ENCODE measurements at places on chromosomes 1 and 21. TPM values are rescaled to one million over a fixed set of nuclear protein-coding genes. Genes with fewer than 3 reads are reported as not detected.
A peak's percentile ranks its signal among the peaks of the same experiment; 100 is the strongest.

GRCh38 chr1:197915862-197916499, 1.2 kb upstream of the LHX9 start:
- DNase-seq, result no peak

GRCh38 chr1:150281758-150282557, at the start of gene CIART:
Gene CIART, plus strand, starts transcription at chr1:150282554. Its CDS starts 714 bp downstream, at chr1:150283268.
- peak; percentile 82 for DNase-seq

- no peak for DNase-seq
These were observed 87.4 kb upstream of the IGSF21 start for GRCh38 chr1:18020021-18020817.

Gene MAST2
- total RNA-seq, result 6.2 TPM

- no peak for DNase-seq
These were observed 85.8 kb downstream of the NIBAN1 start for GRCh38 chr1:184888505-184888904.

DNA sequence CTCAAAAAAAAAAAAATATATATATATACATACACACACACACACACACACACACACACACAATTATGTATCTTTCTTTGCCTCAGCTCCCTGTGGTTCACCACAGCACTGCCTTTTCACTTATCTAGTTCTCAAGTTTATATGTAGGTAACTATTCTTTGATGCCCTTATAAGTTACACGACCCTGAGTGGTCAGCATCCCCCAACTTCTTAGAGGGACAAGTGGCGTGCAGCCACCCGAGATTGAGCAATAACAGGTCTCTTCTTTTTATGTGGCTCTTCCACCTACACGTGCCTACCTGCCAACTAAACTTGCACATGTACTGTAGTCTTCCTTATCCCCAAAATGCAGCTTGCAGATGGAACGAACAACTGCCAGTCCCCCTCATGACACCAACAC, 120.8 kb downstream of the GABPA start:
- no peak for DNase-seq

GRCh38 chr1:47821760-47822159, 175.4 kb downstream of the TRABD2B start:
- no peak for DNase-seq

DNA sequence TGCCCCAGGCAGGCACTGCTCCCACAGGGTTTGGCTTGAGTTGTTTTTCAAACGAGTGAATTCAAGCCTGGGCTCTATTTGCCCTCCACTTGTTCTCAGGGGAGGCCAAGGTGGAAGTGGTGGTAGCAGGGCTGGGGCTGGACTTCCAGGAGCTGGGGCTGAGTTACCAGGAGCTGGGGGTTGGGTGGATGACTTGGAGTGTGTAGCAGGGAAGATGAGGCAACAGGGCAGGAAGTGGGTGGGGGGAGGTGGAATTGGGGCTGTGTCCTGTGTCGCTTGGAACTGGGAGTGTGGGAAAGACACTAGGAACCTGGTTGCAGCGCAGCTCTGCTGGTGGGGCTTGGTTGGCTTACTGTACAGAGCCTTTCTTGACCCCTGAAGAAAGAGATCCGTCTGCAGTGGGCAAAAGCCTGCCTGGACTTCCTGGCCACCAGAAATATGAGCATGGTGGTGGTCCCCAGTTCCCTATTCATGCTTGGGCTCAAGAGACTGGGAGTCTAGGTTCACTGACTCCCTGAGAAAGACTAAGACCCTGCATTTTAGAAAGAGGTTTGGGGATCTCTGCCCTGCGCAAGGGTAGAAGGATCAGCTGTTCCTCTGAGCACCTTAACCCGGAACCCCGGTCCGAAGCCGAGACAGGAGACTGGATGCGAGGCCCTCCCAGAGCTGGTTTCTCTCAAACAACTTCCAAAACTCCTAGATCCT, 3.1 kb downstream of the TFAP2E start:
- DNase-seq, result no peak

Gene ZNF593OS
- total RNA-seq, result not detected

DNA sequence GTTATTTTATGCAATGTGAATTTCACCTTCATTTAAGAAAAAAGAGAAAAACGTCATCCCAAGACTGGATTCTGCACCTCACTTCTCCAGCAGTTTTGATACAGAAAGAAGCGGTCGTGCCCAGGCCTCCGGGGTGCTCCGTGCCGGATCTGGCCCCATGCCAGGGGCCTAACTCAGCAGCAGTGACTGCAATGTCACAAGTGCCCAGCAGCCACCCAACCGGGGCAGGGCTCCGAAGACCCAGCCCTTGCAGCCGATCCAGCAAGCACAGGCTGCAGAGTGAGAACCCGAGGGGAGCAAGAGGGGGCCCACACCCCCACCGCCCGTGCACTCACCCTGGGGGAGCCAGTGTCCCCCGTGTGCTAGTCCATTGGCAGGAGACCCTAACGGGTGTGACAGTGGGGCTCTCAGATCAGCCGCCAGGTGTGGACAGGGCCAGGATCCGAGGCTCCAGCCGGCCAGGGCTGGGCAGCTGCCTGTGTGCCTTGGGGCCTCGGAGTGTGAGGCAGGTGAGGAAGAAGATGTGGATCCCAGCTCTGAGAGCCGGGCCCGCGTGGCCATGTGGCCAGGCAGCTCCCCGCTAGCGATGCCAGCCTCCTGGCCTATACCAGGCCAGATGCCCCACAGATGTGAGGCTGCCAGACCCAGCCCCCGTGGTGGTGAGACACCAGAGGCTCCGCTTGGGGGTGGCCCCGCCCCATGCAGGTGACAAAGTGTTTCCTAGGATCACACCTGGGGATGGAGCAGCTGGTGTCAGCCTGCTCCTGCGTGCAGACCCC, 60.6 kb downstream of the MEGF6 start:
- no peak for DNase-seq

- DNase-seq, result peak; percentile 94
These were observed 36.7 kb upstream of the THEM4 start for GRCh38 chr1:151945725-151946722.

DNA sequence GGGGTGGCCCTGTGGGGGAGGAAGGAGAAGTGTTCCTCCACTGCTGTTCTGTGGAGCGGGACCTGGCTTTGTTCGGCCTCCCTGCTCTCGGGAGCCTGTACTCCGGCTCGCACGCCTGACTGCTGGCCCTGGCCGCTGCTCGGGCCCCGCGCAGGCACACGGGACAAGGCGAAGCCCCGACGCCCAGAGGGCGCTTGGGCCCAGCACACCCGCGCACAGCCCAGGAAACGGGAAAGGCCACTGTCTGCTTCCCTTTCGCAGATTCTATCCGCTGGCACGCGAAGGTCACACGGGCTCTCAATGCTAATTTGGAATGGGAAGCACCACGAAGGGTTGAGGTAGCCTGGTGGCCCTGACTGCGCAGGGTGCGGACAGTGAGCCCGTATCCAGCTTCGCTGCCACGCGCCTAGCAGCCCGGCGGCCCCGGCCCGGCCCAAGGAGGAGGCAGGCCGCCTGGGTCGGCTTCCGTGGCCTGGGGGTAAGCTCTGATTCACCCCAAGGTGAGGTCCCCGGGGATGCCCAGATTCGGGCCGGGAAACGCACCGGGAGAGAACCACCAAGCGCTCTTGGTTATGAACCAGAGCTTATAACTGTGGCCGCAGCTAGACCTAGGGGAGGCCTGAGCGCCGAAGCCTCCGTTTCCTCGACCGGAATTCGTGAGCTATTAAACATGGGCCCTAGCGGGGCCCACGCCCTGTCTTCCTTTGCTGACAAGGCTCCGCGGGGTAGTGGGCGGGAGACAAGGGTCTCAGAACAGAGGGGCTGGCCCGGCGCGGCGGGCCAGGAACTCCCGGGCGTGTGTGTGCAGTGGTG, 19.7 kb upstream of the TBX15 start:
- DNase-seq, result no peak

Gene ZNF644
- 109 TPM for total RNA-seq

DNA sequence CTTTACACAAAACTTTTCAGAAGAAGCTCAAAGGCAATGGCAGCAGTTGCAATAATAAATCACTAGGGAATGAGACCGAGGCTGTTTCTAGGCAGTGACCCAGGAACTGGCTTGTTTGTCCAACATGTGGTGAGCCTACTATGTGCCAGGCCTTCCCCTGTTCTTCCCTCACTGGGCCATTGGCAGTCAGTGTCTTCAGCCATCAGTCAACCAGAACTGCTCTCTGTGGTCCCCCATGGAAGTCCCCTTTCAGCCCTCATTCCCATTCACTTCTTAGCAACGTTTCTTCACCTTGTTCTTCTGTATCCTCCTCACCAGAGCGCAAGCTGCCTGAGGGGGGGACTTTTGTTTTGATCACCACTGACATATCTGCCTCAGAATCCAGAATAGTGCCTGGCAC, 274.1 kb downstream of the RRAGC start:
- no peak for DNase-seq

- no peak for DNase-seq
These were observed 127.9 kb upstream of the DUSP10 start for GRCh38 chr1:221869779-221870178.

DNA sequence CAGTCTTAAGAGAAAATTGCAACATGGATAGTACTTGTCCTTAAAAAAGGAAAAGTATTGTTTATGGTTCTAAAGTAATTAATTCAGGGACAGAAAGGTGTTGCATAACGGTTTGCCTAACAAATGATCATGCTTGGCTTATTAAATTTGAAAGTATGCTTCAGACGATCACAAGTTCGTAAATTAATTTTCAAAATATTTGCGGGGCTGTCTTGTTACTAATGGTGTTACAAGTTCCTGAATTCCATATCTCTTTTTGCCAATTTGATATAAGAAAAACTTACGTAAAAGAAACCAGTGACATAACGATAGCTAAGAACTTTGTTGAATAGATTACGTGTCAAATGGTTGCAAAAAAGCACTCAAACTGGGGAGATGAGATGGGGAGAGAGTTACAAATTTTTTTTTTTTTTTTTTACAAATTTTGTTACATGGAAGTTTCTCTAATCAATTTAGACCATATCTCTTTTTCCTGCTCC, 1.3 kb downstream of the AGO3 start:
- DNase-seq, result no peak

GRCh38 chr1:4488018-4488417, 166.4 kb upstream of the AJAP1 start:
- DNase-seq, result no peak

Gene FBLIM1
- total RNA-seq, result 0.30 TPM

GRCh38 chr1:201551096-201551495, 12.2 kb downstream of the NAV1 start:
- no peak for DNase-seq

DNA sequence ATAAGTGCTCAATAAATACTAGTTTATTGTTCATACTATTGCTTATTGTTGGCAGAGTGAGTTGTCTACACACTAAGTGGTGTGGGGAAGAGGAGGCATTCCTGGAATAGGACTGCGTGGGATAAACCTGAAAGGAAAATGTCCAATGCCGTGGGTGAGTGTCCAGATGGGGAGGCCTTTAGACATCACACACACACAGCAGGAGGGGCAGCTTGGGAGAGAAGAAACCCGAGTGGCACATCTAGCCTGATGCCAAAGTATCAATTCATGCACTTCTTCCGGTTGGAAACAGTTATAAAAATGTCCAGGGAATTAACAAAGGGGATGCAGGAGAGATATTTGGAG, 27.3 kb downstream of the CCN1 start:
- no peak for DNase-seq

Gene SMIM12
- 48.7 TPM for total RNA-seq

GRCh38 chr1:28172713-28173150, 3.8 kb downstream of the PTAFR start:
- peak; percentile 23 for DNase-seq

DNA sequence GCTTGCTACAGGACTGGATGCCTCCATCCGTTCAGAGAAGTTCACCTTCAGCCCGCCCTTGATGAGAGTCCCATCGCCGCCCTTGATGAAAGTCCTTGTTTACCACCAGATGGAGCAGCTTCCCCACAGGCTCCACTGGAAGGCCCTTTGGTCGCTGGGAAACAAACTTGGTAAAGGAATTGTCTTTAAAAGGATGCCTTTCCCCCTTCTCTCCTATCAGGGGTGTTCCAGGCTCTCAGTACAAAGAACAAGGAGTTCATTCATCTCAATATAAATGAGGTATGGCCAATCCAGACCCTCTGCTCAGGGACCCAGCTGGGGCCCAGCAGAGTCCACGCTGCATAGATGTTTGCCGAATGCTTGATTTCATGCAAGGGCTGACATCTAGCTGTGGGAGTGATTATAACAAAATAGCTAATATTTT, 50.8 kb downstream of the CAPN9 start:
- DNase-seq, result no peak

GRCh38 chr21:45040157-45040711, 34.1 kb upstream of the ADARB1 start:
- DNase-seq, result no peak

DNA sequence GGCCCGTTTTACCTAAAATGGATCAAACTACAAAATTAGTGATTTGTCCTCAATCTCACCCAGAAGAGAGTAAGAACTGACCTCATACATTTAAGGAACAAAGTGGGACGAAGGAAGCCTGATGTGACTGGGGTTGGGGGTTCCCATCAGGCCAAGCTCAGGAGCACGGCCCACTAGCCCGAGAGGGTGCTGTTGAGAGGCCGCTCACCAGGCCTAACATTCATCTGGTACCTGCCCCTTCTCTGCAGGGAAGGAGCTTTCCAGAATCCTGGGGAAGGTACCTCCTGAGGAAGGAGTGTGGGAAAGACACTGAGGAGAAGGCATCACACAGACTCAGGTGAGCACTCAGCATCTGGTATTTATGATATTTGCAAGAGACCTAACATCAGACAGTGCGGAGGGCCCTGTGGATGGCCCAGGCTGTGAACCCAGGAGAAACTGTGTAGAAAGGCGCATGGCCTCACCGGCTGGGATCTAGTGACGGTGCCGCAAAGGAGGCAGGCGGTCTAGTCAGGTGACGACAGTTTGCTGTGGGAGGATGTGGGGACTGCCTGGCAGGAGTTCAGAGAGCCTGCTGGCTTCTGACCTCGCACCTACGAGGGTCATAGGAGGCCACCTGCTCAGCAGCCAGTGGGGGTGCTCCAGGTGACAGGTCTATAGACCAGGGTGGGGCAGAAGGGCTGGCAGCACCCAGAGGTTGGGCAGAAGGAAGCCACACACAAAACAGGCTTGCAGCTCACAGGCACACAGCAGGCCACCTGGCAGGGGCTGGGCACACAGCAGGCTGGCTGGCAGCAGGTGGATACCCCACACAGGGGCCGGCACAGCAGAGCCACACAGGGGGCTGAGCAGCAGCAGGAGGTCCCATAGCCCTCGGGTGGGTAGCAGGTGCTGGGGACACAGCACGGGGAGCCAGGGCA, 543 bp downstream of the KRTAP12-4 start:
- peak; percentile 56 for DNase-seq

Gene LGR6
- total RNA-seq, result 1.9 TPM

Data from CD8-positive, alpha-beta T cell (primary cell).